ENCODE measurements at places on chromosomes 1 and 21.

GRCh38 chr21:18114810-18115209 is 129.8 kb upstream of the CHODL start:
- no peak for DNase-seq

DNA sequence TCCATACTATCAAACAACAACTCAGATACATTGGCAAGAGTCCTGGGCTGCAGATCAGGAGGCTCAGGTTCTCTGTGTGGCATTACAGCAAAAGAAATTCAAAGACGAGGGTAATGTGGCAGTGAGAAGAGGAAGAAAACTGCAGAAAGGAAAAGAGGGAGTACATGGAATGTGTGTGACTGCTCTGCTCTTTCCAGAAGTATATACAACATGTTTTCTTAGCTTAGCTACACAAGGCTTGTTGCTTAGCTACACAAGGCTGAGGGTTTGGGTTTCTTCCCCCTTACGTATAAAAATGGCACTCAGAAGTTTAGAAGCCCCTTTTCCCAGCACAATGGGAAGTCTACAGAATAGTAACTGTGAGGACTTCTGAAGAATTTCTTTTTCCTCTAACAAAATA is 86.0 kb downstream of the PRRX1 start:
- DNase-seq, result no peak

DNA sequence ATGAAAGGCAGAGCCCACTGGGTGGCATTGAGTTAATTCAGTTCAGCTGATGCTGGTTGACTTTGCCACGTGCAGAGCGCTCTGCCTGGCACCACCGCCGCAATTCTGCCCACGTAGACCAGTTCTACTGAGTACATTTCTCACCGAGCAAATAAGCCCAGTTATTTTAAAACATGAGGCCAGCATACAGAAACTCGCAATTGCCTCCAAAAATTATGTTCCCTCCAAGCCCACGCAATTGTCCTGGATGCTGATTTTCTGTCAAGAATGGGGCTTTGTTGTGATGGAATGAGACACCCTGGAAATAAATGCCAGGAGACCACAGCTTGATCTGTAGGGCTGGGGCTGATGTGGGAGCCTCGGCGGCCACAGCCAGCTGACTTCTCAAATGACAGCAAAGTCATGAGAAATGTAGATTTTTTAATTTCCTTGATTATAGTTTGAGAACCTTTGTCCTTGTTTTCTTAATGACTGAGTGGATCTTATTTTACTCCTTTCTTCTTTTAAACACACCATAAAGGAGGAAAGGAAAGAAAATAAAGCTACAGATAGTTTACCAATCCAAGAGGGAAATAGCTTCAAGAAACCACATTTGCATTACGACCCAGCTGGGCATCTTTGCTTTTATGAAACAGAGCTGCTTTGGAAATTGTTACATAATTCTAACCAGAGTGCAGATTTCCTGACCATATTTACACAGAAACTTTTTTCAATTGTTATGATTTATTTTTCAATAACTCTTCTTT is 11.6 kb upstream of the PARP1 start:
- no peak for DNase-seq

GRCh38 chr21:41098076-41098475 is 69.9 kb upstream of the BACE2 start:
- no peak for DNase-seq

DNA sequence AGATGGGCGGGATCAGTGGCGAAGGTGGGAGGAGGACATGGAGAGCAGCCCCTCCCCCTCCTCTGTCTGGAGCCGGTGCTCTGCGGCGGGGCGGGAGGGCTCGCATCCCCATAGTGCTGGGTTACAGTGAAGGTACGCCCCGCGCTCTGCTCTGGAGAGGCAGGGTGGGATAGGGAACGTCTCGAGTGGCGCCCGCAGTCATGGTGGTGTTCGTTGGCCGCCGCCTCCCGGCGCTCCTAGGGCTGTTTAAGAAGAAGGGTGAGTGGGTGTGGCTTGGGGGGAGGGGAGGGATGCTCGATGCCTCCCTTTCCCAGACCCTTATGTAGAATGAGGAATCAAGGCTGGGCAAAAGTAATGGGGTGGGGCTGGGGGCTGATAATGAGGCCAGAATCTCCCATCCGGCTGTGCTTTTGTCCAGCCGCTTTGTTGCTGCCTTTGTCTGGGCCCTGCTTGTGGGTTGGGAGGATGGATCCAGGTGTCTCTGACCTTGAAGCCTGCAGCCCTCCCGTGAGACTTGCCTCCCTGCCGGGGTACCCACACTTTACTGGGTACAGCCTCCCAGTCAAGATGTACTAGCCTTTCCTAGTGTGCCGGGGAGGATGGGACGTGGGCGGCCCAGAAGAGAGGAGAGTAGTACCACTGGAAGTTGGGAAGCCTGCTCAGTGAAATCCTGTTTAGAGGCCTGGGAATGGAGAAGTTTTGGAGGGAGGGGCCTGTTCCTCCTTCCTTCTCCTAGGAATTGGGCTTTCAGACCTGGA is 51.4 kb downstream of the YARS1 start:
- no peak for DNase-seq

GRCh38 chr1:117838911-117839310 is 90.5 kb downstream of the GDAP2 start:
- no peak for DNase-seq

DNA sequence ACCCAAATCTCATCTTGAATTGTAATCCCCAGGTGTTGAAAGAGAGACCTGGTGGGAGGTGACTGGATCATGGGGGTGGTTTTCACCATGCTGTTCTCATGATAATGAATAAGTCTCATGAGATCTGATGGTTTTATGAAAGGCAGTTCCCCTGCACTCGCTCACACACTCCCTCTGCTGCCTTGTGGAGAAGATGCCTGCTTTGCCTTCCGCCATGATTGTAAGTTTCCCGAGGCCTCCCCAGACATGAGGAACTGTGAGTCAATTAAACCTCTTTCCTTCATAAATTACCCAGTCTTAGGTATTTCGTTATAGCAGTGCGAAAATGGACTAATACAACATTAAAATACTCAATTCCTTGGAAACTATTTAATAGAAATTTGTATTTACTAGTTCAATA is 99.2 kb downstream of the PROX1 start:
- DNase-seq, result no peak

GRCh38 chr1:41870076-41870562 is 48.6 kb downstream of the HIVEP3 start:
- no peak for DNase-seq

GRCh38 chr1:207858281-207858680 is 52.6 kb downstream of the CD34 start:
- DNase-seq, result no peak

GRCh38 chr21:33813832-33814365 is 101.7 kb downstream of the ATP5PO start:
- no peak for DNase-seq

DNA sequence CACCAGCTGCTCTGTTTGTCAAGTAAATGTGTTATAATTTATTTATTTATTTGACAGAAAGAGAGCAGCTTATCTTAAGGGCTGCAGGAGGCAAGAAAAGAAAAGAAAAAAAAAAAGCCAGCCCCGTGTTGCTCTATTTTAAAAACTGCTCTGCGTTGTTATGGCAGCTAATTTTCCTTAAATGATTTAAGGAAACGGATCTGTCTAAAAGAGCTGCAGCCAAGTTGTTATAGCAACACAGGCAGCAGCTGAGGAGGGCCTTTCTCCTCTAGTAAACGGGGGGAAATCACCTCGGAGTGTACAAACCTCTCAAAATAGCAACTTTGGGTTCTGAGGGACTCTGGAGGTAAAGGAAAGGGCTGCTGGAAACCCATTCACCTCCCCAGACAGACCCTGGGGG is 149.2 kb downstream of the BEND5 start:
- peak; percentile 41 for DNase-seq

GRCh38 chr21:42690586-42690985 is 37.2 kb downstream of the PDE9A start:
- DNase-seq, result no peak

DNA sequence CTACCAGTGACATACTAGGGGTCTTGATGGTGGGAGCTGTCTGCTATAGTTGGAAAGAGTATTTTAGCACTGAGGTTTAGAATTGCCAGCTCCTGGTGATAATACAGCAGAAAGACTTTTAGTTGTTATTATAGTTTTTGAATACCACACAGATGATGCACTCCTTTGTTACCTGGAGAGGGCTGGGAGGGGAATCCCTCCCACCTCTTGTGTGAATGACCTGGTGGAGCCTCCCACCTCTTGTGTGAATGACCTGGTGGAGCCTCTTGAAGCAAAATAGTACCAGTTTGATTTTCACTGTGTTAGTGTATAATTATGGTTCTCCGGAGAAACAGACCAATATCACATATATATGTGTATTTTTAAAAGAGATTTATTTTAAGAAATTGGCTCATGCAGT is 3.3 kb downstream of the DISP1 start:
- no peak for DNase-seq

DNA sequence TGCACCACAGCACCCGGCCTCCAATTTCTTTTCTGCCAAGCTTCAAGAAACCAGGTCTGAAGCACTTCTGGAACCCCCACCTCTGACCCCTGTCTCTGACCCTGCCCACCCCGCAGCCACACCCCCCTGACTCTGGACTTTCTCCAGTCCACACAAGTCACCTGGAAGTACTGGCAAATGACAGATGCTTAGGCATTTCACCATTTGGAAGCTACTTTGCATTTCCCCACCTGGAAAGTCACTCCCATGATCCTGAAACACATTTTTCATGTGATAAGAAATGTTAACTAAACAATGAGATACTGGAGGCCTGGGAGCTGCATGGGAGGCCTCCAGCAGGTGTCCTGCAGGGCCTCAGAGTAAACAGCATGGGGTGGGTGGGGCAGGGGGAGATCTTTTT is 45.7 kb downstream of the NTPCR start:
- peak; percentile 85 for DNase-seq

GRCh38 chr1:22231995-22232690 is 89.2 kb upstream of the WNT4 start:
- DNase-seq, result no peak

DNA sequence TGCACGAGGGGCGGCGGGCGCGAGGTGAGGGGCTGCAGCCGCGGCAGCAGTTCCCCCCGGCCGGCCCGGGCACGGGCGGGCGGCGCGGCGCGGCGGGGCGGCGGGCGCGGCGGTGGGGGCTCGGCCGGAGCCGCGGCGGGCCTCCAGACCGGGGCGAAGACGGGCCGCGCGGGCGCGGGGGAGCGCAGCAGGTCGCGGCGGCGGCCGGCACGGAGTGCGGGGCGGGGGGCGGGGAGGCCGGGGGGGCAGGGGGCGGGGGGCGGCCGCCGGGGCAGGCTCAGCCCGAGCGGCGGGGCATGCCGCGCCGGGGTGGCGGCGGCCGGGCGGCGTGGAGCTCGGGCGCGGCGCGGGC is 311 bp downstream of the IRF2BP2 start:
- DNase-seq, result no peak

DNA sequence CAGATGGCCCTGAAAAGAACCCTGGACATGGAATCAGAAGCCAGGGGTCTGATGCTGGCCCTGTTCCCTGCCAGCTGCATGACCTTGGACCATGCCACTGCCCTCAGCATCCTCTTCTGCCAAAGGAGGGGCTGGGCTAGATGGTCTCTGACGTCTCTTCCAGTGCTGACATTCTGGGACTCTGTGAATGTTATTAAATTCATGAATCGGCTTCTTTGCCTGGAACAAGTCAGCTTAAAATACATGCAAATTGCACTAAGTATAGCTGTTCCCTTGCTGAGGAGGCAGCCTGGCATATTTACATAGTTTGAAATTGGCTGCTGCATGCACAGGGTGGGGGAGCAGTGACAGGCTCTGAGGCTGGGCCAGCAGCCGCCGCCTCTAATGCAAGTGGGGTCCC is 23.8 kb downstream of the KCNA2 start:
- no peak for DNase-seq

- no peak for DNase-seq
Measured at GRCh38 chr1:173917635-173918493, 737 bp upstream of the SERPINC1 start.

DNA sequence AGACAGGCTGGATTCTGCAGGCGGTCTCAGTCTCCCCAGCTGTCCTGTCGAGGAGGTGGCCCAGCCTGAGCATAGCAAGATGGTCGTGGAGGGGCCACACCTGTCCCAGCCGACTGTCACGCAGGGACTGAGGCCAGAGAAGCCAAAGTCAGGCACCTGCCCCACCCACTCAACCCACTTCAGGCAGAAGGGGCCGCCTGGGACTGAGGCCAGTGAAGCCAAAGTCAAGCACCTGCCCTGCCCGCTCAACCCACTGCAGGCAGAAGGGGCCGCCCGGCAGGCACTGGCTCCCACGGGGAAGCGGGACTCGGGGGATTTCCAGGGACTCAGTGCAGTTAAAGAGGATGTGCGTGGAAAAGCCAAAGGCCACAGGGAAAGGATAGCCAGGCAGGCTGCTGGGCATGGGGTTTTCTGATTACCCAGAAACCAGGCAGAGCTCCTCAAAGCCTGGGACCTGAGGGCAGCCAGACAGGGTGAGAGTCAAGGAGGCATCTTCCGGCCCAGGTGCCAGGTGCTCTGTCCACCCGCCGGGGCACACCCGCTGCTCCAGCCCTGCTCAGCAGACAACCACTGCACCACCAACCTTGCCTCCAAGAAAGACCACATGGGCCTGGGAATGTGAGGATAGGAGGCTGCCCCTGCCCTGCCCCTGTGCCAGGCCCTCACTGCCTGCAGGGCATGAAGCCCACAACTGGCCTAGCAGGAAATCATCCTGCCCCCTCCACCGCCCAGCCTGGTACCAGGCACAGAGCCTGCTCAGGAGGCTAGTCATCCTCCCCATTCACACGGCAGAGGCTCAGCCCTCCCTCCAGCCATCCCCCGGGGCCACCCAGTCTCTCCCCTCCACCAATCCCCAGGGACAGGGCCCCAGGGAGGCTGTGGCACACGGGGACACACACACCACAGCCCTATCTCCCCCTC is 41.0 kb downstream of the MEGF6 start:
- DNase-seq, result no peak

DNA sequence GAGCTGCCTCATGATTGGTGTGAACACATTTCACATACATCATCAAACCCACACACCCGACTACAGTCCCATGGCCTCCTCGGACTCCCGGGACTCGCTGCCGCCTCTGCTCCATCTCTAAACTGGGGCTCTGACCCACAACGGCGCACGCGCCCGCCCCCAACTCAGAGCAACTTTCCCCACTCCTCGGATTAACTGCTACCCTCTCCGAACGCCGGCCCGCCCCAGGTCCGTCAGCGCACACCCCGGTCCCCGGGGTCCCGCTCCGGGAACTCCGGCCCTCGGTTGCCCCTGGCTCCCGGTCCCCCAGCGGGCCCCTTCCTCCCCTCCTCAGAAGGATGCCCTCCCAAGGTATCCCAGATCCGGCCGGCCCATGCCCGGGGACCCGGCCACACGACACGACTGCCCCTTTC is 740 bp downstream of the DSTYK start:
- no peak for DNase-seq

DNA sequence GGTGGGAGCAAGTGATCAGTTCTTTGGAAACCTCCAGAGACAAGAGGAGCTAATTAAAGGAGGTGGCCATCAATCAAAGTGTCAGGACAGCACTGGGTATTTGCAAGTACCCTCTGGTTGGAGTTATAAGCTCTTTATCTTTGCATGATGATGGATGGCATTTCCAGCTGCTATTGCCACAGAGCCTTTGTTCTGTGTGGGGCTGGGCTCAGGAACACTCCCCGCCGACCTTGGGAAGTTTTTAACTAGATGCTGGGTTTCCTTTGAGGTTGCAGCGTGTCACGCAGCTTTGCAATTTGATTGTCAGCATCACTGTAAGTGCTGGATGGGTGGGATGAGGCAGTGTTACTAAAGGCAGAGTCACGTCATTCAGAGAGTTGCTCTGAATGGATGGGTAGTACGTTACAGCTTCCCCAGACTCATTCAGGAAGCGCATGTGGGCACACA is 68.9 kb downstream of the CNIH3 start:
- DNase-seq, result peak; percentile 10

- DNase-seq, result peak; percentile 72
Measured at GRCh38 chr21:42012763-42013329, 2.7 kb upstream of the ZBTB21 start.

GRCh38 chr1:73516451-73516850 is 681.5 kb downstream of the LRRIQ3 start:
- no peak for DNase-seq
